ENCODE measurements at places on chromosomes 5 and 9.

DNA sequence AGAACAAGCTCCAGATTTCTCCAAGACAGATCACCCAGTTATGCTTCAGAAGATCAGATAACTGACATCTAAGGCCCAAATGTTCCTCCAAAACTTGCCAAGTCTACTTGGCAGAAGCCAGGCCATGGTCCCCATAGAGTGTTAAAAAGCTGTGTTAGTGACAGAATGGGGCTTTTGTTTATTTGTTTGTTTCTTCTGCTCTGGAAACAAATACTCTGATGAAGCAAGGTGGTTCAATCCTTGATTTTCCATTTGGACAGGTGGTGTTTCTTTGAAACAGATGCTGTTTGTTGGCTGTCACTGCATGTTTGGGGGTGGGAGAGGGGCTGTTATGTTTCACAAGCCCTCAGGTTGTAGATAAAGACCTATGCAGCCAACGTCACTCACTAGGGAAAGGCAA lies 264.0 kb downstream of the FAM114A2 start:
- DNase-seq: no peak

GRCh38 chr5:175457466-175457865 lies 13.5 kb upstream of the DRD1 start:
- DNase-seq: no peak

DNA sequence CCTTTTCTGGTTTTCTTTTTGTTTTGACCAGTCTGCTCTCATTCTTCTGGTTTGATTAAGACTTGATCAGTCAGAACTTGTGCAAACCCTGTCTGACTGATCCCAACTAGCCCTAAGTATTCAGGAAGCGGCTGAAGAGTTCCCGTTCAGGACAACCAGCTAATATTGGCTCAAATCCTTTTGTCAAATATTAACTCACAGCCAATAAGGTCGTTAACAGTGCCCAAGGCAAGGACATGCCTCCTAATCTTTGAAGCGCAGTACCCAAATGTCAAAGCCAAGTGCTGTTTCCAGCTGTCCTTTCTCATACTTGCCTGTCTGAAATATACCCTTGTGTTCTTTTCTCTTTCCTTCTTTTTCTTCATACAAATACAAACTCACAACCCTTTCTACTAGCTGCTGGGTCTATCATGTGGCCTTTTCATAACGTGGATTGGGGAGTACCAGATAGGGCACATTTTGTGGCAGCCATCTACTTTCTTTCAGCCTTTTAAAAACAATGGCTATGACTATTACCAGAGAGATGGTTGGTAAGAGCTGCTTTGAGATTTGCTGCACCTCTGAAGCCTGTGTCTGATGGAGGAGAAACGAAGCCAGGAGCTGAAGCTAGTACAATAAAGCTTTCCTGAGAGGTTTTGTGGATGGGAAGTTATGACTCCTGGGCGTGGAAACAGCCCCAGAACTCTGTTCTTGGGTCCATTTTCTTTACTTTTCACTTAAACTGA lies 266.4 kb upstream of the ZNF608 start:
- DNase-seq: no peak

- no peak for DNase-seq
Observed at GRCh38 chr9:136935651-136936050, 8.9 kb downstream of the FBXW5 start.

- peak; percentile 68 for DNase-seq
Observed at GRCh38 chr5:141692919-141693725, 11.1 kb upstream of the ARAP3 start.

All from stimulated activated CD4-positive, alpha-beta T cell treated with anti-CD3 and anti-CD28 coated beads, Interleukin-2, amount 100 ng/mL, for 48 hours (primary cell).